ENCODE measurements at places on chromosomes 3 and 15.

DNA sequence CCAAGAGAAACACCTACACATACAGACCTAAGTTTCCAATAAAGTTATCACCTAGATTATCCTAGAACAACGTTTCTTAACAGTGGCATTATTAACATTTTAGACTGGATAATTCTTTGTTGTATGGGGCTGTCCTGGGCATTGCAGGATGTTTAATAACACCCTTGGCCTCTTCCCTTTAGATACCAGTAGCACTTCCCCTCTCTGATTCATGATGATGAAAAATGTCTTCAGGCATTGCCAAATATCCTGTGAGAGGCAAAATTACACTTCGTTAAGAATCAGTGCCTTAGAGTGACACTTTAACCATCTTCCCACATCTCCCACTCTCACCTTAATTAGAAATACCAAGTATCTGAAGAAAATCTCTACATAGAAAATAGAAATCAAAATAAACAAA, 352.6 kb downstream of the CGGBP1 start:
- DNase-seq = no peak

- no peak for DNase-seq
These were observed 4.8 kb downstream of the GNB4 start for GRCh38 chr3:179446501-179446900.

DNA sequence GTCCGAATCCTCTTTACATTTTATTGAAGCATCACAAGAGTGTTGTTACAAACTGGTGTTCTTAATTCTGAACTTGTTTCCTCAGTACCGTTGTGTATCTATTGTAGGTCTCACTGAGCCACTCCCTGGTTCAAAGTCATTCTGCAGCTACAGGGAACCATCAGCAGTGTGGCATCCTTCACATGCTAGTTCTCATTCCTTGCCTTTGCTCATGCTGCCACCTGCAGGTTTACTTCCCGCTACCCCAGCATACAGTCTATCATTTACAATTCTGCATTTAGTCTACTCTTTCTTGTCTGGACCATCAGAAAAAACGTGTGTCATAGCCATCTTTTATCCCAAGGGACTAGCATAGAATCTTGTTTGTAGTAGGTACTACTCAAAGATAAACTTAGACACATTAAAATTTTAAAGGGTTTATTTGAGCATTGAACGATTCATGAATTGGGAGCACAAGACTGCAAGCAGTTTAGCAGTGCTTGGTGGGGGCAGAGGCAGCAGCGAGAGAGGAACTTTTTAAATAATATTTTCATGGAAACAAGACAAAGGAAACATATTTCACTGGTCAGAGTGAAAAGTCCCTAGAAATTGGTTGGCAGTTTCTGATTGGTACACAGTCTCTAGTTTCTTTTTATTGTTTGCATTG, 402.1 kb downstream of the CADM2 start:
- DNase-seq = no peak

DNA sequence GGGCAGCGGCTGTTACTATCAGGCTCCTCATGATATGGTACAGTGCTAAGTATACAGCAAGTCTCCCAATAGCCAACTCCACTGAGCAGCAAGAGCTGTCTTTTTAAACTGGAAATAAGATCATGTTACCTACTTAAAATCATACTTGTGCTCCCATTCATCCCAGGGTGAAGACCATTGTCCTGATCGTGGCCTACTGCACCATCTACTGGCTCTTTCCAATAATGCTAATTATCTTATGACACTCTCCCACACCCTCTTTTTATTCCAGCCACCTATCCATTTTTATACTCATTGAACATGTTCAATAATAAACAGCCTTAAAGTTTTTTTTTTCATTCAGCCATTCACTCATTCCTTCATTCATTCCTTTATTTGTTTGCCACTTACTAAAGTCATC, 117.7 kb downstream of the GBE1 start:
- no peak for DNase-seq

DNA sequence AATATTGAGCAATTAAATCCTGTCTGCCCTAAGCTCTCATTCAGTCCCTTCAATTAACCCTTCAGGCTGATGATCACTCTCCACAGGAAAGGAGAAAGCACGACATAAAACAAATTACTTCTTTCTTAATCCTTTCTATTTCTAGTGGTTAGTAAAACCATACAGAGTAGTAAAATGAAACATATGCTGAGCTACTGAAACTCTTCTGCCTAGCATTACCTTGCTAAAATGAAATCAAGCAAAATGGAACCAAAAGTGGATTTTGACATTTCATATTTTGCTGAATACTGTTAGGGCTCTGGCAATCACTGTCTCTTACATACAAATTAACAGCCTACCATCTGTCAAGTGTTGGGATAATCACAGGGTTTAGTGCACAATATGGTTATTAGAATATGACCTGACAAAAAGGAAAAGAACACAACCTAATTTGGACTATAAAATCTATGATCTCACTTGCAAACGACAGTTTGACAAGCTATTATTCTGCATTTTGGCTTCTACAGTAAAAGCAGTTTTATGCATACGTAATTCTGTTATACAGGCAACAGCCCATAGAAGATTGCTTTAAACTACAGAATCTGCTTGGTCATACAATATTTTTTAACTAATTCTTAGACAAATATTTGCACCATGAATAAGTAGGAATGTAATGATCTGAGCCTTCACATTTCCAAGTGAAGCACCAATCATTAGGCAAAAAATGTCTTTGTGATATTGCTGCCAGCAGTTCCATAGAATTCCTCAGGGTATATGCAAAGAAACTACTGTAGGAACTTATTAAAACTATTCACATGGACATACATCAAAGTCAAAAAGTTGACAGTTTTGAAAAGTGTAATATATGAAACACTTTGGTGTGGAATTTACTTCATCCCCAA, 105.0 kb downstream of the FHIT start:
- DNase-seq = no peak

GRCh38 chr3:42507252-42507651, 4.8 kb downstream of the VIPR1 start:
- DNase-seq = no peak

Measured in activated T-cell treated with anti-CD3 and anti-CD28 coated beads for 4 hours (primary cell).